Chondrocyte (in vitro differentiated cells): ENCODE measurements at places on chromosomes 7 and 10.
A peak's percentile ranks its signal among the peaks of the same experiment; 100 is the strongest.

DNA sequence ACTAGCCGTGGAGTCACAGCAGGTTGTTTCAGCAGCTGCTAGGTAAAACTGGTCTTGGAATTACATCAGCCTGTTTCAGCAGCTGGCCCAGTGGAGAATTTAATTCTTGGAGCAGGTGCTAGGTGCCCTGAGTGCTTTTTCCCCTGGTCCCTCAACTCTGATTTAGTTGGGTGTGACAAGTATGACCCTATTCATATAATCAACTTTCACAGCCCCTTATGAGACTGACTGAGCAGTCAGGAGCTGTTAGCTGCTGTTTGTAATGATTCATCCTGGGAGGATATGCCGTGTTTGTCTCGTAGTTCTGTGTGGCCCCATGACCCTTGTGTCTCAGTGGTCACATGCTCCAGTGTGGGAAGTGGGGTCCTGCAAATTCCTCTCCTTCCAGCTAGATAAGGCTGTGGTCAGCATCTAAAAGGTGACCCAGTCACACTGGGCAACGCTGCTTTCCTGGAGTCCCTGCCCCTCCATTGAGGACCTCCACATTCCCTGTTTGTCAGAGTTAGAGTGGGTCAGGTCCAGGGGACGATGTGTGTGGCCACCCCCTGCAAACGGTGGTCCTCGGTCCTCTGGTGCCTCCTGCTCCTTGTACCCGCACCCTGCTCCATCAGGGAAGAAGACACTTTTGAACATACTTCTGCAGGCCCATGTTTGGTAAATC is 28.3 kb downstream of the TBATA start:
- no peak for DNase-seq

DNA sequence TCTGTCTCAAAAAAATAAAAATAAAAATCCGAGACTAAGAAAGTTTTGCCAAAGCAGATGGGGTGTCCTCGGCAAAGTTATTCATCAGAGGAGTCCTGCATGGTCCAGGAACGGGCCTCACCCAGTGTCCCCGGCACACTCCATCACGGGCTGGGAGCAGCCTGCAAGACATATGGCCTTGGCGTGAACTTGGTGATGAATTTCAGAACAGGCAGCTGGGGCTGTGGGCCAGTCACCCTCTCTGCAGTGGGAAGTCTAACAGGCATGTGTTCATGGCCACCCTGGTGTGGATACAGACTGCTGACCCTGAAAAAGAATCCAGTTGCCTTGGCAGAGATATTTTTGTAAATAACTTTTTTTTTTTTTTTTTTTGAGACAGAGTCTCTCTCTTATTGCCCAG is 34.7 kb downstream of the NPTX2 start:
- no peak for DNase-seq

DNA sequence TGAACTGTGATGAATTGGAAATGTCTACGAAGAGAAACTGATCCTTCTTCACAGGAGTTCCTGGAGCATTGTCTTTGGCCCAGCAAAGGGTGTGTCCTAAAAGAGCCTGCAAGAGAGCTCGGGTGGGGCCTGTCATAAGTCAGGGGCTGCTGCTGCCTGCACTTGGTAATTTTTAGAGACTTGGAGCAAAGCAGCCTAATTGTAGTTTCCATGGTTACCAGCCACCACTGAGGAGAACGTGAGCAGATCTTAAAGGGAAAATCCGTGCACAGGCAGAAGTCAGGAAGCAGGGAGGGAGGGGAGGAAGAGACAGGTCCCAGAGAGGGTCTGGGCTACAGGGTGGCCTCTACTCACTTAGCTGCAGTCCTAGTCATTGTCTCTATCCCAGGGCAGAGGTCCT is 463.6 kb downstream of the PLXNA4 start:
- no peak for DNase-seq

DNA sequence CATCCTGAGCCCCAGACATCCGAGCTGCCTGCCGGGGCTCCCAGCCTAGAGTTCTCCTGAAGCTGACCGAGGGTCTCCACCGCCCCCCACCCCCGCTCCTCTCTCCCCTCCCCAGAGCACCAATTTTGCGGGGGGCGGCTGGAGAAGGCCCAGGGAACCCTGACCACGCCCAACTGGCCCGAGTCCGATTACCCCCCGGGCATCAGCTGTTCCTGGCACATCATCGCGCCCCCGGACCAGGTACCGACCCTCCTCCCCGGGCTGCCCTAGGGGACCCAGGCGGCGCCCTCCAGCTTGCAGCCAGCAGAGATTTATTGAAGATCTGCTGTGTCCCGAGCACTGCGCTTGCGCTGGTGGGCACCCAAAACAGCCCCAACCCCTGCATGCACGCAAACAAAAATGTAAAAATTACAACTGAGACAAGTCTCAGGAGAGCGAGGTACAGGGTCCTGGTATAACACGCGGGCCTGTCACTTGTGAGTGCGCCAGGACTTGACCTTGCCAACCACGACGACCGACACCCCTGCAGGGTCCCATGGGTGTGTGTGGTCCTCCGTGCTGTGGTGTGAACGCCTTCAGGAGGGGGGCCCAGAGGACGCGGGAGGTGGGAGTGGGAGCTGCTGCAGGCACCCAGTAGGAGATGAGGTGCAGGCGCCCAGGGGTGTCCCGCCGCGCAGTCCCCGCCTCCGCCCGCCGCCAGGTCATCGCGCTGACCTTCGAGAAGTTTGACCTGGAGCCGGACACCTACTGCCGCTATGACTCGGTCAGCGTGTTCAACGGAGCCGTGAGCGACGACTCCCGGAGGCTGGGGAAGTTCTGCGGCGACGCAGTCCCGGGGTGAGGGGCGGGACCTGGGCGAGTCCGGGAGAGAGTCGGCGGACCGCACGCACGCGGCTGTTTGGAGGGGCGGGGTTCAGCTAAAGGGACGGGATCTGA is 3.1 kb downstream of the PCOLCE start:
- no peak for DNase-seq

DNA sequence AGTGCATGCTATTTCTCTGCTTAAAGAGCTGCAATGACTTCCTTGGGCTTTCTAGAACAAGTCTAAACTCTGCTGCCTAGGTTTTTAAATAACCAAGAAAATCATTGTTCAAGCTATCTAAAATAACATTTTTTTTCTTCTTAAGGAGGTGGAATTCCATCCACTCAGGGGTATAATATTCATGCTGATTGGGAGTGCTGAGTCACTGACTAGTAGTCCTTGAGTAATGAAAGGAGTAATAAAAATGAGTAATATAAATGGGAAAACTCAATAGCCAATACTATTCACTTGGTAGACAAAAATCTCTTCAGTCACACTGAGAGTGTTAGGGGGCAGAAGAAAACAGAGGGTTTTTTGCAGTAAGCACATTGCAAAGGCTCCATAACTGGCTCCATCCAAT is 72.0 kb downstream of the GFRA1 start:
- DNase-seq = no peak

- DNase-seq = no peak
Measured at GRCh38 chr7:12139416-12139815, 71.7 kb upstream of the TMEM106B start.

GRCh38 chr7:105389088-105389650 is 448 bp upstream of the SRPK2 start:
- no peak for DNase-seq

GRCh38 chr10:44193567-44194220 is 191.2 kb downstream of the CXCL12 start:
- DNase-seq = no peak

GRCh38 chr10:75180592-75180991 is 30.0 kb upstream of the VDAC2 start:
- no peak for DNase-seq

GRCh38 chr7:134435161-134435920 is 23.6 kb downstream of the AKR1B1 start:
- no peak for DNase-seq

DNA sequence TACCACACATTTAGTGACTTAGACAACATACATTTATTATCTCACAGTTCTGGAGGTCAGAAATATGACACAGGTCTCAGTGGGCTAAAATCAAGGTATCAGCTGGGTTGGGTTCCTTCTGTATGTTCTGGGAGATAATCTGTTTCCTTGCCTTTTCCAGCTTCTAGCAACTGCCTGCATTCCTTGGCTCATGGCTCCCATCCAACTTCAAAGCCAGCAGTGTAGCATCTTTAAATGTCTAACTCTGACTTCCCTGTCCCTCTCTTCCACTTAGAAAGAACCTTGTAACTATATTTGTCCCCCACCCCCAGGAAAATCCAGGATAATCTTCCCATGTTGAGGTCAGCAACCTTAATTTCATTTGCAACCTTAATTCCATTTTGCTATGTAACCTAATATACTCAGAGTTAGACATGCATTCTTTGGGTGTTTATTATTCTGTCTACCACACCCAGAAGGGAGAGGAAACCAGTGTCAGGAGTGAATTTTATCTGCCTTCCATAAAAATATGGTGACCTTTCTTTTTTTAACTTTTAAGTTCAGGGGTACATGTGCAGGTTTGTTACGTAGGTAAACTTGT is 57.3 kb upstream of the SMIM30 start:
- no peak for DNase-seq

- no peak for DNase-seq
Measured at GRCh38 chr10:83835945-83836745, 303.2 kb upstream of the GHITM start.

DNA sequence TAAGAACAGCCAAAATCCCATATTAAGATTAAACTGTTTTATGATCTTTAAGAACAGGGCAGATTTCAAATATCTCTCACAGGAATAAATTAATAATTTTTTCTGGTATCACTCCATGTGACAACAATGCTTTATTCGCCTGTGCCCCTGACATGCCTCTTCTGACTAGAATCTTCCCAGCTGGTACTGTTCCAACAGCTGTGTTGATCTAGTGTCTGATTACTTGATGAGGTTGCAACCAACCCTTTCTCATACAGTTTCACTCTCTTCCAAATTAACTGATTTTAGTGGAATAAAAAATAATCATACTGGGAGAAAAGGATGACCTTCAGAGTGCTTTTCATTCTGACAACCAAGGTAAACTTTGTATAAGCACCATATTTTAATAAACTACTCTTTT is 151.9 kb downstream of the CHRM2 start:
- no peak for DNase-seq

GRCh38 chr7:3285652-3286051 is 15.4 kb upstream of the SDK1 start:
- no peak for DNase-seq

DNA sequence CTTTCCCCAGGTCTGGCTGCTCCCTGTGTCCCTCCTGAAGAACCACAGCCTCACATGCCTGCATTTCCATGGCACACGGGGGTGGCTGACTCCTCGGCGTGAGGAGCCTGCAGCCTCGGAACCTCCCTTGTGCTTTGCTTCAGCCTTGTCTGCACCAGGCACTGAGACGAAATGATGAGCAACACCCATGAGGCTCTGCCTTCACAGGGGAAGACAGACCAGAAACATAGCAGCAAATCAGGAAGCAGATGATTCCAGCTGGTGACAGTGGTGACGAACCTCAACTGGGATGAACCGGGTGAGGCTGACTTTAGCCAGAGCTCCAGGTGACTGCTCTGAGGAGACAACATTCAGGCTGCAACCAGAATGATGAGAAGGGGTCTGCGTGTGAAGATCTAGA is 84.5 kb upstream of the SMNDC1 start:
- DNase-seq = no peak

DNA sequence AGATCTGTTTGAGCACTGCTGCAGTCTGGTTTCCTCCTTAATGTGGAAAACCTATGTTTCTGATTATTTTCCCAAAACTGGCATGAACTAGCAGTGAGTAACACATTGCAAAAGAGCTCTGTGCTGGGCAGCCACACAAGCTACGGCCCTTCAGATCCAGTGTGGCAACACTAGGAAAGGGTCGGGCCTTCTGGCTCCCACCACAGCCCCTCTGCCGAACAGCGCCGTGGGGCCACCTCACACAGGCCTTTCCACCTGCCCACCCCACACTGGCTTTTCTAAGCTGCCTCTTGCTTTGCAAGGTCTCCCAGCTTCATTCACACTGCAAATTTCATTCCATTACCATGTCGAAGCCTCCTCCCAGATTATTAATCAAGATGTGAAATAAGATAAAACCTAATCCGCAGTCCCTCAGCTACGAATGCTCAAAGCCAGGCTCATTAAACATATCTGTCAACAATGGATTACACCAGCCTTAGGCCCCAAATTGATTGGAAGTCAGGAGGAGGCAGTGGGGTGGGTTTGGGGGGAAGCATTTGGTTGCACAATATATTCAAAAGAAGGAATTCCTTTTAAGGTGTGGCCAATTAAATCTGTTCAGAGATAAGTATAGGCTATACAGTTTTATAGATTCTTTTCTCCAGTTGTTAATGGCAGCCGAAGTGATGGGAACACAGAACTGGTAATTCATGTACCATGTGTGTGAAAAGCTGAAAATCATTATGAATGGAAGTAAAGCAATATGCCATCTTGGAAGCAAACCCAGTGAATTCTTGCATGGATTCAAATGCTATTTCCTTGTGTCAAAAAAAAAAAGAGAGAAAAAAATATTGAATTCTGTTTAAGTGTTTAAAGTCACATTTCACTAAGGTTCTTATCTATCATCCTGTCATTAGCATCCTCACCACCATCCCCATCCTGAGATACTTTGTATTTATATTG is 223.7 kb downstream of the MTERF1 start:
- DNase-seq = no peak

DNA sequence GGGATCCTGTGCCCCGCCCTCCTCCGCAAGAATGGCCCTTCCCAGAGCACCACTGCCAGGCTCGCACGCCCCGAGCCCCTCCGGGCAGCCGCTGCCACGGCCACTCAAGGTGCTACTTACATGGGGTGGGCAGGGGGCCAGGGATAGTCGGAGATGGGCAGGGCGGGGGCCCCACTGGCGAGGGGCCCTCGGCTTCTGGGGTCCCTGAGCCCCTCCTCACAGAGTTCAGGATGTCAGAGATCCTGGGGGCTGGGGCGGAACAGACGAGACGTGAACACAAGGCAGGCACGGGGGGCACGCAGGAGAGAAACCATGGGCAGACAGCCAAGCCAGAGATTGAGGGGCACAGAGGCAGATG is 25.6 kb downstream of the YKT6 start:
- DNase-seq = peak; percentile 73

DNA sequence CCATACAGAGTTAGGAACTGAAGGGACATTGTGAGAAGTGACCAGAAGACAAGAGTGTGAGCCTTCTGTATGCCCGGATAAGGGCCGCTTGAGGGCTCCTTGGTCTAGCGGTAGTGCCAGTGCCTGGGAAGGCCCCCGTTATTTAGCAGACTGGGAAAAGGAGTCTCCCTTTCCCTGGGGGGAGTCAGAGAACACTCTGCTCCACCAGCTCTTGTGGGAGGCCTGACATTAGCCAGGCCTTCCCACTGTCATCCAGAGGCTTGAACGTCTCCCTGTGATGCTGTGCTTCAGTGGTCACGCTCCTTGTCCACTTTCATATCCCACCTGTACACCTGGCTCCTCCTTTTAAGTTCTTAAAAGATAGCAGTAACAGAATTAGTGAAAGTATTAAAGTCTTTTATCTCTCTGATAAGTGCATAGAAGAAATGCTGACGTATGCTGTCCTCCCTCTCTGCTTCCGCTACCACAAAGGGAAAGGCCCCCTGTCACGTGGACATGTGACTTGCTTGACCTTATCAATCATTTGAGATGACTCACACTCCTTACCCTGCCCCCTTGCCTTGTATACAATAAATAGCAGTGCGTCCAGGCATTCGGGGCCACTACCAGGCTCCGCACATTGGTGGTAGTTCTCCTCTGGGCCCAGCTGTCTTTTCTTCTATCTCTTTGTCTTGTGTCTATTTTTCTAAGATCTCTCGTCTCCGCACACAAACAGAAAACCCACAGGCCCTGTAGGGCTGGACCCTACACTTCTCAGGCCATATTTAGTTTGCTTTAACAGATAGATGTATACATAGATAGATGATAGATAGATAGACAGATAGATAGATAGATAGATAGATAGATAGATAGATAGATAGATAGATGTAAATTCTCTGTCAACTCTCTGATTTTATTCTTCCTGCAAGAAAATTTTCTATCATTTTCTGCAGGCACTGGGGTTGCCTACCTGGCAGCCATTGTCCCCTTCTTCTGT is 131.5 kb upstream of the JCAD start:
- no peak for DNase-seq

GRCh38 chr7:43942997-43943396 is 16.8 kb downstream of the UBE2D4 start:
- no peak for DNase-seq
